GM18507 (cell line): ENCODE measurements at places on chromosomes 13 and 19.

DNA sequence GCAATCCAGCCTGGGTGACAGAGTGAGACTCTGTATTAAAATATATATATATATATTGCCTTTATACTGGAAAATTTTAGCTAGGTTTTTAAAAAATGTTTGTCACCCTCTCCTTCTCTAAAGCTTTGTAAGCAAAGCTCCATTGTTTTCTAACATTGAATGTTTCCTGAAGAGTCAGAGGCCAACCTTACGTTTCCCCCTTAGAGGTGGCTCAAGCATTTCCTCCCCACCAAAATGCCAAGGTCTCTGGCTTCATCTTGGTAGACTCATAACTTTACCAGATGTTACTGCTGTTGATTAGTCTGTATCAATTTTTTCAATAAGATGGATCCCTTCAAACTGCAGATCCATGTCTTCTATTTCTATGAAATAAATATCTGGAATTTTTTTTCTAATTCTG lies 25.2 kb upstream of the IPO5 start:
- DNase-seq, result no peak

- DNase-seq, result no peak
These were observed 16.0 kb upstream of the MRI1 start for GRCh38 chr19:13748169-13748828.

DNA sequence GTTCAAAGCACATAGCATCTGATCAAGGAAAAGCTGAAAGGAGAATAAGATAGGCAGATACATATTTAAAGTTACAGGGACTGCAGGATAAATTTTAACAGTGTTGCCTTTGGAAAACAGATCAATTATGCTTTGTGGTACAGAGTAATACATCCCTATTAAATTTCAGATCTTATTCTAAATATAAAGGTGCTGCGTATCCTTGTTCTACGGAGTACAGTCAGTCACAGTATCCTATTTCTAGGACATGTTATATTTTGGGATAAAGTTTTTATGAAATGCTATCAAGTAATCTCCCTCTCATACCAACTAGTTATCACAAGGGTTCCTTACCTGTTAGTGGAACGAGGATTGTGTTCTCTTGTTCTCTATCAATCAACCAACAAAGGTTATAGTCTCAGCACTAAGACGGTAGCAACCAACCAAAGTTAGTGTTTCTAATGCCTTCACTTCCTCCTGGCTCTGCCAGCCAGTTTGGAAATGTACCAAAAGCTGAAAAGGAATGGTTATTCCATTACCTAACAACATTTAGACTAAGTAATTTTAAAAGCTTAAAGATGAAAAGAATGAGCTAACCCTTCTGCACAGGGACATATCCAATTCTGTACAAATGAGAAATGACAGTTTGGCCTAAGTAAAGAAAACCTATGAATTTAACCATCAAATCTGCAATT lies 35.2 kb downstream of the TSC22D1 start:
- DNase-seq, result no peak

GRCh38 chr13:29905845-29906244 lies 55.4 kb upstream of the UBL3 start:
- DNase-seq, result no peak

DNA sequence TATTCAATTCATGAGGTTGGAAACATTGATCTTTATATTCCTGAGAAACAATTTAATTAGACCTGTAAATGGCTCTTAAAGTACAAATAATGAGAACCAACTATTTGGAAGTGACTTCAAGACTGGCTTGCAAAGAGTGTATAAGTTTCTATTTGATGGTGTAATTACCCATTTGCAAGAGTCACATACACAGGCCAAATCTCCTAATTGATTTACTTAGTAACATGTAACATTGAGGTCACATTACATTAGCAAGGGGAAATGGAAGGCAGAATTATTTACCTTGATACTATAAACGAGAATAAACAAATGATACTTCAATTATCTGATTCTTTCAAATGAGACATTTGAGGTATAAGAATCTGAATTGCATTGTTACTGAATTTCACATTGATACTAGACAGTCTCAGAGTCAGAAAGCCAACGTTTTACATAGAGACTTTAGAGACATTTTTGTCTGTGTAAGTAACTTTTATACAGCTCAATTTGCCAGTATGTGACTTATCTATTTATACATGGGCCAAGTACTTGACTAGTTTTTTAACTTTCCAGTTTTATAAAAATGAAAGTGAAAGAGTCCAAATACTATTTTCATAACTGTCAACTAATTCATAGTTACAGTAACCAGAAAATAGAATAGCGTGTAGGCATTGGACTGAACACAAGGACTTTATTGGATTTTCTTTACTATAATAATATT lies 95.6 kb upstream of the RFC3 start:
- DNase-seq, result no peak

DNA sequence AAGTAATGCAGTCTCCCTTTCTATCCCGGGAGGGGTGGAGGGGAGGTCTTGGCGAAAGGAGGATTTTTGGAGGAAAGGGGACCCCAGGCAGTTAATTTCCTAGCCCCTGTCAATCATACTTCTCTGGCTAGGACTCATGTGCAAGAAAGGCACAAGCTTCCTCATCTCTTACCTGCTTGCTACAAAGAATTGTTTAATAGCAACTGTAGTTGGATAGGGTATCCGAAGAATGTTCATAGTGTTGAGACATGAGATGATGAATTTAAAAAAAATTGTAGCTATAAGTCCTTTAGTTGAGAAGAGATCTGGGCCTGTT lies 525 bp downstream of the BORA start:
- DNase-seq, result no peak

DNA sequence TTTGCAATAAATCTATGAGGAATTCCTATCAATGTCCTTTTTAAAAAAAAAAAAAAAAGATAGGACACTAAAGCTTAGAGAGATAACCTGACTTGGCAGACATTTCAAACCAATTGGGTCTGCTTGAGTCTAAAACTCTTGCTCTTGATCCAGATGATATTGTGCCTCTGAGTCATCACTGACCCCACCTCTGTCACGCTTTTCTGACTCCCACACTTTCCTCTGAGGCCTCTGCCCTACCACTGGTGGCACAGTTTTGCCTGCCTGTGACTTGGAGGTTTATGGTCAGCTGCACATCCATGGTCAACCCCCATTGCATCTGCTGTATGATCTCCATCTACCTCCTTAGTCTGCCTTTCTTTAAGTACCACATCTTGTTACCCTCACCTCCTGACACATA lies 328.7 kb downstream of the SPRY2 start:
- DNase-seq, result no peak

GRCh38 chr13:101708115-101708514 lies 255.6 kb downstream of the ITGBL1 start:
- no peak for DNase-seq

GRCh38 chr19:38683393-38684077 lies 36.1 kb downstream of the ACTN4 start:
- no peak for DNase-seq

DNA sequence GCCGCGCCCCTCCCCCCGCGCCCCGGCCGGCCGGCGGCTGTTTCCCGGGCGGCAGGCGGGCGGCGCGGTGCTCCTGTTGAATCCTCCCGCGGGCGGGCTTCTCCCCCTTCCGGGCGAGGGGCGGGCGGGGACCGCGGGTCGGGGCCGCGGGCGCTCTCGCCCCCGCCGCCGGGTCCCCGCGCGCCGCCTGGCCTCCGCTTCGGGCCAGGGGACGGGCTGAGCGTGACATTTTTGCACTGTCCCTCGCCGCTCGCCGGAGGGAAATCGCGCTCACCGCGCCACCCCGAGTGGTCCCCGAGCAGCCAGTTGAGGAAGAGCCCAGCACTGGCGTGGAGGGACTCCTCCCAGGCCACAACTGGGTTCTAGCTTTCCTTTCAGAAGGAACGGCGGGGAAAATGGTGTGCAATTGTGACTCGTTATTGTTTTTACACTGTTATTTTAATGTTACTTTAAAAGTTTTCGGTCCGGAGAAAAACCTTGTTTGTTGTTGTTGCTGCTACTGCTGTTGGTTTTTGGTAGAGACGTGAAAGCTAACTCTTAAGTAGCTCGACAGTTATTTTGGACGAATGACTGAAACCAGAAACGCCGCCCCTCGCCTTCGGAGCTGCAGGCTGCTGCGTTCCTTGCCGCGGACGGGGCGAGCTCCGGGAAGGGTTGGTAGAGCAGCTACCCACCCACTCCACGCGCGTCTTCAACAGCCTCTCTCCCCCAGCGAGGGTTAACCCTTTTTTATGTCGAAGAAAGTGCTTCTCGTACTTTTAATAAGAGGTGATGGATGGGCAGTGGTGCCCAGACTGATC lies 959 bp downstream of the PDS5B start:
- peak; percentile 18 for DNase-seq

GRCh38 chr13:42876270-42876714 lies 94.9 kb downstream of the FAM216B start:
- peak; percentile 44 for DNase-seq

- no peak for DNase-seq
These were observed 81.7 kb upstream of the ARHGEF7 start for GRCh38 chr13:111033172-111034130.

DNA sequence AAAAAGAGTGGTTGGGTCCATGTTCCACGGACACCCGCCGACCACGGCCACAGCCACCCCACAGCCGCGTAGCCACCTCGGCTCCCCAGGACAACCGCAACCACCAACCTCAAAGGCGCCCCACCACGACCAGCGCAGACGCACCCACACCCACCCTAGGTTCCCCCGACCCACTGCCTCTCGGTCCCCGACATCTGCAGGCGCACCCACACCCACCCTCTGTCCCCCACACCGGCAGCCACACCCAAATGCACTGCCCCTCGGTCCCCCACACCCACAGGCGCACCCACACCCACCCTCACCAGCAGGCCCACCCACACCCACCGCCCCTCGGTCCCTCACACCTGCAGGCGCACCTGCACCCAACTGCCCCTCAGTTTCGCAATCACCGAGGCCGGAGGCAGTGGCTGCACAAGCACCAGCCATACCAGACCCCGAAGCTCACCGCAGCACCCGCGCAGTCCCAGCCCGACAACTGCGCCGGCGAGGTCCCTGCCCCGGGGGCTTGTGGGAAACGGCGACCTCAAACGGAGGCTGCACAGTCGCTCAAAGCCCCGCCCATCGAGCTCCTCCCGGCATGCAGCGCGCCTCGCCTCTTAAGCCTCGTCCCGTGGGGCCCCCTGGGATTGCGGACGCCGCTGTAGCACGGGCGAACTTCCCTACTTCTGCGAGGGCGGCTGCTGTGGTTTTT lies 18.3 kb downstream of the ZNF77 start:
- no peak for DNase-seq

- no peak for DNase-seq
These were observed 17.2 kb upstream of the RNF17 start for GRCh38 chr13:24746618-24747247.

DNA sequence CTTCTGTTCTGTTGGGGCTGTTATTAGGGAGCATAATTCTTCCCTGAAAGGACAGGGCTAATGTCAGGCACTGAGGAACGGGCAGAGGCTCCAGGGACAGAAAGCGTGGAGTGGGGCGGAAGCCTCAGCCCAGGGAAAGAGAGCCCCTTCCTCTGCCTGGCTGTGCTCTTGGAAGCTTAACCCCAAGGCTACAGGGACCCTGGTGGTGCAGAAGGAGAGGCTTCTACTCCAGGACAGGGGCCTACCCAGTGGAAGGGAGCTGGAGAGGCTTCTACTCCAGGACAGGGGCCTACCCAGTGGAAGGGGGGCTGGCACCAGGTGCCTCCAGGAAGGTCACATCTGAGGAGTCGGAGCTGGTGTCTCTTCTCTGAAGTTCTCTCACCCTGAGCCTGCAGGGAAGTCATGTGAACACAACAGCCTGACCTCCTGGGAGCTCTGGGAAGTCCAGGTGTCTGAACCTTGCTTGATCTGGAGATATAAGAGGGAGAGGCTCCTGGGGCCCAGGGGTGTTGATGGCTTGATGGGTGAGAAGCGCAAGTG lies 159.5 kb upstream of the SOX1 start:
- no peak for DNase-seq

GRCh38 chr13:113405481-113406300 lies 41.8 kb upstream of the GRTP1 start:
- no peak for DNase-seq

- DNase-seq, result no peak
These were observed 469 bp upstream of the RNF6 start for GRCh38 chr13:26222520-26223046.

DNA sequence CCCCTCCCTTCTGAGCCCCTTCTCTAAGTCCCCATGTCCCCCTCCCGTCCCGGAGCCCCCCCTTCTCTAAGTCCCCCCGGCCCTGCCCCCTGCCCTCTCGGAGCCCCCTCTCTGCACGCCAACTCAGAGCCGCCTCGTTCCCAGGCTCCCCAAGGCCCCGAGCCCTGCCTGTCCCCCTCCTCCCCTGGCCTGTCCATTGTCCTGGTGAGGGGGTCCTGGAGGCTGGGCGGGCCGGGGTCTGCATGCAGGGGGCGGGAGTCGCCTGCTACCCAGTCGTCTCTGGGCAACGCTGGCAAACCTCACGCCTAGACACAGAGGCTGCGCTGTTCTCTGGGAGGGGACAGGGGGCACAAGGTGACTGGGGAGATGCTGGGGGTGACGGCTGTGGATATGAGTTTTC lies 39.2 kb upstream of the SEMA6B start:
- DNase-seq, result no peak

DNA sequence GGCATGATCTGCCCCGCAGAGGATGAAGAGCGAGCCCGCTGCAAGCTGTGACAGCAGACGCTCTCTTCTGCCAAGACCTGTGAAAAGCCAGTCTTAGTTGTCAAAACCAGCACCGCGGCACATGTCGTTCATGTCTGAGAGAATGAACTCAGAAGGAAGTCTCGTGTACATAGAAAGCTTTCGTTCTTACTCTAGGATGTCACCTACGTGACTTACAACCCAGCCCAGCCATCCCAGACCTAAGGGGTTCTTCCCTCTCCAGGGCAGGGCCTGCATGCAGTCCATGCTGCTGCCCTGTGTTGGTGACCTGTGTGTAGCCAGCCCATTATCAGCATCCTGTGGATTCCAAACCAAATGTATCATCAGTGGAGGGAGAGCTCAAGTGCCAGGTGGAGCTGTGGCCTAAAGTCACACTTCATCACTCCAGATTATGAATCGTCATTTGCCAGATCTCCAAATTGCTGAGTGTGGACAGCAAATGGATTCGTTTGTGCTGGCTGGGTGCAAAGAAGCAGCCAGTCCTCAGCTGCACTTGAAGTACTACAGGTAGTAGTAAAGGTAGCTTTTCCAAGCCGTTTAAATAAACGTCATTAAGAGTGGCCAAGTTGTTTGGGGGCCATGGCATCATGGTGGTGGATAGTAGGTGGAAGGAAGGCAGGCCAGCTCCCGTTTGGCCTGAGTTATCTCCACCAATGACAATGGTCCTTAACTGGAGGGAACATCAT lies 73.9 kb upstream of the GPR183 start:
- DNase-seq, result no peak

DNA sequence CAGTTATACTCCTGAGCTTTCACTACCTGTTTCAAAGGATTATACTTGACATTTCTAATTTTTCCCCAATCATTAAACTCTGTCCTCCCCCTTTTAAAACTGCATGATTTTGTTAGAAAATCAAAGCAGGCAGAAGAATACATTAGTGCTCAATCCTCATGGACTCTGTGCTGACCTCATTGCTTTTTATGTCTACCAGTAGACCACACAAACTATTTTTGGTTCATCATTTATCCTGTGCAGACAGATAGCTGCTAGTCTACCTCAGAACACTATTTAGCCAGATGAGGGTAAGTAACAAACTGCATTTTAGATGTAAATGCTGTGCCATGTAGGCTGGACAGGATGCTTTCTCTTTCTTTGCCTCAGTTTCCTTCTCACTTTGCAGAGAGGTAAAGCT lies 235.9 kb downstream of the DCT start:
- DNase-seq, result no peak
